Breast epithelium (tissue), 4 donors: ENCODE measurements at places on chromosomes 3 and 15. TPM values are rescaled to one million over a fixed set of nuclear protein-coding genes. Genes with fewer than 3 reads are reported as not detected.

NCEH1 gene
- 8.5 TPM for total RNA-seq

TLNRD1 gene
- 16.8 TPM for total RNA-seq

CLDND1 gene
- total RNA-seq: 121 TPM

XYLB gene
- 6.7 TPM for total RNA-seq

PCSK6 gene
- total RNA-seq: 7.2 TPM

WNT5A gene
- 18.7 TPM for total RNA-seq
